Astrocyte of the spinal cord (primary cell): ENCODE measurements at places on chromosomes 6 and 20.

DNA sequence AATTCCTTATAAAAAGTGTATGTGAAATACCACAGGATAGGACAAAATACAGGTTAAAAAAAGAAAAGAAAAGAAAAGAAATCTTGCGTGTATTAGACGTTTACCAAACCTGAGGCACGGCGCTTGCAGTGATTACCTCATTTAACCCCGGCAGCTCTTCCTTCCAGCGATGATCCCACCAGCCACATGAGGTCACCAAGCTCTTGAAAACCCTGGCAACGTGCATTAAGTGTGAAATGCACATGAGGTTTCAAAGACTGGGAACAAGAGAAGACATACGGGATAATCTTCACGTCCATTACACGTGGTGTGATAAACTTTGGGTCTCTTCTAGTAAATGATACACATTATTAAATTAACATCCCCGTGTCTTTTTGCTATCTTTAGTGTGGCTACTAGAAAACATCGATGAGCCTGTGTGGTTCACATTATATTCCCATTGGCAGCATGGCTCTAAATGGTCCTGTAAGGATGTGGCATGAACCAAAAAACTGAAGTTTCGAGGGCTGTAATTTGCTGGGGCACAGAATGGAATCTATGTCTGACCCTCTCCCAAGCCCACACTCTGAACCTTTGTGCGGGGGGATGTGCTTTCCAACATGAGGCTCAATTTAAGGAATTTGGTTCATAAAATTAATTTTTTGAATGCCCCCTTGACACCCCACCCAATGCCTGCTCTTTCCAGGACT is 59.2 kb upstream of the THBS2 start:
- DNase-seq = no peak

GRCh38 chr6:154249499-154250298 is 106.9 kb downstream of the IPCEF1 start:
- DNase-seq = no peak

- DNase-seq = peak; percentile 64
Measured at GRCh38 chr6:73388800-73389512, 5.7 kb upstream of the DDX43 start.

- no peak for DNase-seq
Measured at GRCh38 chr6:110738899-110739365, 76.3 kb downstream of the CDK19 start.

- peak; percentile 49 for DNase-seq
Measured at GRCh38 chr6:145483191-145483996, 251.9 kb downstream of the EPM2A start.

- DNase-seq = peak; percentile 33
Measured at GRCh38 chr6:28710466-28711191, 184.9 kb downstream of the GPX5 start.

GRCh38 chr6:159887146-159887545 is 3.6 kb upstream of the MAS1 start:
- no peak for DNase-seq
